Naive thymus-derived CD4-positive, alpha-beta T cell (primary cell): ENCODE measurements at places on chromosomes 2 and 18. TPM values are rescaled to one million over a fixed set of nuclear protein-coding genes. Genes with fewer than 3 reads are reported as not detected.

- H3K27me3 ChIP-seq = no peaks in the 10 kb centered on the region
- no peak for DNase-seq
- peaks cover 13% of the 10 kb centered on the region for H3K36me3 ChIP-seq
- H3K4me1 ChIP-seq = peaks cover 4% of the 10 kb centered on the region
- H3K4me3 ChIP-seq = no peak overlapping the region
Observed at GRCh38 chr2:71346065-71346464, 14.5 kb downstream of the ZNF638 start.

GRCh38 chr18:7273301-7273921 lies 42.5 kb downstream of the LRRC30 start:
- no peaks in the 10 kb centered on the region for H3K27me3 ChIP-seq
- no peak for DNase-seq
- H3K4me3 ChIP-seq = no peak overlapping the region

GRCh38 chr2:10170256-10170655 lies 47.7 kb downstream of the RRM2 start:
- H3K36me3 ChIP-seq = no peaks in the 10 kb centered on the region
- no peaks in the 10 kb centered on the region for H3K27me3 ChIP-seq
- H3K27ac ChIP-seq = no peak overlapping the region
- H3K4me1 ChIP-seq = no peaks in the 10 kb centered on the region
- H3K4me3 ChIP-seq = no peak overlapping the region

- H3K27me3 ChIP-seq = no peaks in the 10 kb centered on the region
- H3K36me3 ChIP-seq = no peaks in the 10 kb centered on the region
- no peak overlapping the region for H3K4me3 ChIP-seq
- no peak for DNase-seq
Observed at GRCh38 chr18:21820033-21820810, 79.6 kb downstream of the MIB1 start.

DNA sequence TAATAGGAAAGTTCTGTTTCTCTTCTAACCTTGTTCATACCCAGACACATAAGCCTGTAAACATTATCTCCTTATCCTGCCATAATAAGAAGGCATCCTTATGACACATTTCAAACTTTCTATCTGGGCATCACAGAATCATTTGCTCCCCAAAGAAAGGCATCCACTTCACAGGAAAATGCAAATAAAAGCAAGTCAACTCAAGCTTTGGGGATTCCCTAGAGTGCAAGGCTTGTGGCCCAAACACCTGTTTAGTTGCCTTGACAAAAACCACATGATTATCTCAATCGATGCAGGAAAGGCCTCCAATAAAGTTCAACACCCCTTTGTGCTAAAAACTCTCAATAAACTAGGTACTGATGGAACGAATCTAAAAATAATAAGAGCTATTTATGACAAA lies 195.7 kb upstream of the GALNT5 start:
- H3K27me3 ChIP-seq = no peaks in the 10 kb centered on the region
- H3K36me3 ChIP-seq = no peaks in the 10 kb centered on the region
- H3K27ac ChIP-seq = no peak overlapping the region
- no peak overlapping the region for H3K4me3 ChIP-seq

The PRSS56 gene
- not detected for total RNA-seq

GRCh38 chr2:213740453-213740852 lies 456.2 kb downstream of the SPAG16 start:
- no peak for DNase-seq
- H3K36me3 ChIP-seq = no peaks in the 10 kb centered on the region
- no peak overlapping the region for H3K27ac ChIP-seq
- H3K4me1 ChIP-seq = no peaks in the 10 kb centered on the region

DNA sequence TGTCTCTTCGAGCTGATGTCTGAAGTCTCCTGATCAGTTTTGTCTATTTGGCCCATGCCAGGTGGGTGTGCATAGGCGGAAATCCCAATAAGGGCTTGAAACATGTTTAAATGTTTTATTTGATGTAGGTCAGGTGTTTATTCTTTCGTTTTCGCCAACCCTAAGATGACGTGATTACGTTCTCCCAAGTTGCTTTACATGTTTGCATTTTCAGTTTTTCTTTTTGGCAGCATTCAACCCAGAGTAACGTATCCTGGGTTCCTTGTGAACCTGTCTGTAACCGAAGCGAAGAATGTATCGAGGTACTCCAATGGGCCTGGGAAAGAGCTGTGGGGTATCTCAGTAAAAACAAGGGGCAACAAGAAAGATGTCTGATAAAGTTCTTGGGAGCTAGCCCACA lies 3.1 kb downstream of the ALPK2 start:
- DNase-seq = no peak
- no peak overlapping the region for H3K4me3 ChIP-seq
- no peaks in the 10 kb centered on the region for H3K27me3 ChIP-seq
- H3K27ac ChIP-seq = no peak overlapping the region
- H3K36me3 ChIP-seq = no peaks in the 10 kb centered on the region

GRCh38 chr18:29586210-29586609 lies 1409.3 kb upstream of the CDH2 start:
- no peak for DNase-seq
- no peak overlapping the region for H3K27ac ChIP-seq
- H3K36me3 ChIP-seq = no peaks in the 10 kb centered on the region
- H3K4me3 ChIP-seq = no peak overlapping the region
- H3K27me3 ChIP-seq = no peaks in the 10 kb centered on the region

The DCC gene
- total RNA-seq = not detected

The VIL1 gene
- not detected for total RNA-seq

DNA sequence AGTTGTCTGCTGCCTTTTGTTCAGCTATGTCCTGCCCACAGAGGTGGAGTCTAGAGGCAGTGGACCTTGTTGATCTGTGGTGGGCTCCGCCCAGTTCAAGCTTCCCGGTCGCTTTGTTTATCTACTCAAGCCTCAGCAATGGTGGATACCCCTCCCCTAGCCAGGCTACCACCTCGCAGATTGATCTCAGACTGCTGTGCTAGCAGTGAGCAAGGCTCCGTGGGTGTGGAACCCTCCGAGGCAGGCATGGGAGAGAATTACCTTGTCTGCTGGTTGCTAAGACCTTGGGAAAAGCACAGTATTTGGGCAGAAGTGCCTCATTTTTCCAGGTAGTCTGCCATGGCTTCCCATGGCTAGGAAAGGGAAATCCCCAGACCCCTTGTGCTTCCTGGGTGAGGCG lies 146.0 kb downstream of the KCNJ3 start:
- H3K27ac ChIP-seq = no peak overlapping the region
- no peaks in the 10 kb centered on the region for H3K4me1 ChIP-seq
- DNase-seq = no peak
- H3K27me3 ChIP-seq = no peaks in the 10 kb centered on the region

GRCh38 chr2:147546109-147546508 lies 298.7 kb upstream of the ACVR2A start:
- H3K4me3 ChIP-seq = no peak overlapping the region
- no peaks in the 10 kb centered on the region for H3K4me1 ChIP-seq

DNA sequence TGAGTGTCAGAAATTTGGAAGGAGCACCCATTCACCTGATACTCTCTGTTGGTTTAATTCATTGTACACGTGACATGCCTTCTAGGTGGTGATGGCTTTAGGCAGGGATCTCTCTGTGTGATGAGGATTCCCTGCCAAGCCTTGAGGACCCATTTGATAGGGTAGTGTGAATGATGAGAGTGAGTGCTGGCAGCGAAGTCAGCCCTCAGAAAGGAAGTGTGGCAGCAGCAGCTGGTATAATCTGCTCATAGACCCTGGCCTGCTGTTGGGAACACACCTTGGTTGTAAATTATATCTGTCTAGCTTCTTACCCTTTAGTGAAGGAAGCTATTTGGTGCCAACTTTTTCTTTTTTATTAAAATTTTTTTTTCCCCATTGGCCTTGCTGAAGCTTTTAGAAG lies 164.5 kb downstream of the HAUS1 start:
- no peak for DNase-seq
- no peaks in the 10 kb centered on the region for H3K27me3 ChIP-seq
- no peaks in the 10 kb centered on the region for H3K4me1 ChIP-seq
- peaks cover 6% of the 10 kb centered on the region for H3K36me3 ChIP-seq

- H3K36me3 ChIP-seq = no peaks in the 10 kb centered on the region
- H3K4me3 ChIP-seq = no peak overlapping the region
- peaks cover 3% of the 10 kb centered on the region for H3K27me3 ChIP-seq
- DNase-seq = no peak
- H3K27ac ChIP-seq = no peak overlapping the region
Observed at GRCh38 chr2:225637259-225637658, 237.7 kb downstream of the NYAP2 start.

The SCYGR8 gene
- total RNA-seq = not detected

The SPDYA gene
- 4.6 TPM for total RNA-seq

GRCh38 chr2:235810252-235810651 lies 316.4 kb downstream of the AGAP1 start:
- no peak for DNase-seq
- H3K36me3 ChIP-seq = no peaks in the 10 kb centered on the region
- no peak overlapping the region for H3K27ac ChIP-seq
- H3K4me1 ChIP-seq = no peaks in the 10 kb centered on the region
- no peak overlapping the region for H3K4me3 ChIP-seq

The UCN gene
- 4.6 TPM for total RNA-seq

The CASP8 gene
- 150 TPM for total RNA-seq

DNA sequence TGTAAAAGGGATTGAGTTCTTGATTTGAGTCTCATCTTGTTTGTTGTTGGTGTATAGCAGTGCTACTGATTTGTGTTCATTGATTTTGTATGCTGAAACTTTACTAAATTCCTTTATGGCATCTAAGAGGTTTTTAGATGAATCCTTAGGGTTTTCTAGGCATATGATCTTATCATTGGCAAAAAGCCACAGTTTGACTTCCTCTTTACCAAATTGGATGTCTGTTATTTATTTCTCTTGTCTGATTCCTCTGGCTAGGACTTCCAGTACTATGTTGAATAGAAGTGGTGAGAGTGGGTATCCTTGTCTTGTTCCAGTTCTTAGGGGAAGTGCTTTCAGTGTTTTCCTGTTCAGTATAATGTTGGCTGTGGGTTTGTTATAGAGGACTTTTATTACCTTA lies 4.8 kb downstream of the ANKAR start:
- no peaks in the 10 kb centered on the region for H3K27me3 ChIP-seq
- peaks cover 5% of the 10 kb centered on the region for H3K4me1 ChIP-seq
- H3K27ac ChIP-seq = no peak overlapping the region
- DNase-seq = no peak
- H3K4me3 ChIP-seq = no peak overlapping the region

DNA sequence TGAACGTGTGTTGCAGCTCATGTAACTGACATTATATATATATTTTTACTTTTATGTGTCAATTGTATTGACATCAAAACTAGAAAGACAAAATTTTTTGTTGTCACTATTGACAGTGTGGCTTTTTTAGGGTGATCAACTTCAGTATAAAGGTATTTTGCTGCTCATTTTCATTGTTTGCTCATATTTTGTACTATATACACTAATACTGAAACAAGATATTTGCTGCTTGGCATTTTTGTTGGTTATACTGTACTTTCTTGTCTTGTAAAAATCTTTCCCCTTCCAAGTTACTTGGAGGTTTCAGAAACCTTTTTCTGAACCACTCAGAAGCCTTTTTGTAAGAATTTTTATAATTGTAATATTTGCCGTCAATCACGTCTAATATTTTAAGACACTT lies 16.5 kb downstream of the AFTPH start:
- H3K4me3 ChIP-seq = no peak overlapping the region
- no peaks in the 10 kb centered on the region for H3K36me3 ChIP-seq
- peaks cover 8% of the 10 kb centered on the region for H3K4me1 ChIP-seq
- no peak overlapping the region for H3K27ac ChIP-seq

GRCh38 chr2:150425121-150425955 lies 62.1 kb downstream of the RND3 start:
- DNase-seq = no peak
- no peak overlapping the region for H3K27ac ChIP-seq
- H3K4me3 ChIP-seq = no peak overlapping the region
- H3K36me3 ChIP-seq = no peaks in the 10 kb centered on the region

The ZNF638 gene
- 109 and 113 TPM in 2 replicates for total RNA-seq

- H3K36me3 ChIP-seq = no peaks in the 10 kb centered on the region
- no peak for DNase-seq
- H3K27ac ChIP-seq = no peak overlapping the region
Observed at GRCh38 chr2:120470041-120470965, 124.4 kb downstream of the INHBB start.

- no peak for DNase-seq
- no peaks in the 10 kb centered on the region for H3K27me3 ChIP-seq
- H3K4me1 ChIP-seq = no peaks in the 10 kb centered on the region
Observed at GRCh38 chr18:24600076-24600654, 139.7 kb downstream of the HRH4 start.

- no peak for DNase-seq
- H3K27ac ChIP-seq = no peak overlapping the region
- no peak overlapping the region for H3K4me3 ChIP-seq
- H3K27me3 ChIP-seq = no peaks in the 10 kb centered on the region
- no peaks in the 10 kb centered on the region for H3K4me1 ChIP-seq
- H3K36me3 ChIP-seq = no peaks in the 10 kb centered on the region
Observed at GRCh38 chr18:56314396-56314795, 324.0 kb downstream of the TXNL1 start.

The CDC42EP3 gene
- 15.9 and 16.9 TPM in 2 replicates for total RNA-seq

GRCh38 chr2:211426240-211426639 lies 869.8 kb downstream of the CPS1 start:
- DNase-seq = no peak
- H3K27ac ChIP-seq = no peak overlapping the region
- no peaks in the 10 kb centered on the region for H3K4me1 ChIP-seq

The RNU2-63P gene
- total RNA-seq = 16.6 TPM

- H3K27me3 ChIP-seq = no peaks in the 10 kb centered on the region
- no peak for DNase-seq
- H3K4me3 ChIP-seq = no peak overlapping the region
- H3K27ac ChIP-seq = no peak overlapping the region
Observed at GRCh38 chr2:79981316-79981715, 323.2 kb downstream of the LRRTM1 start.
